ENCODE measurements at places on chromosomes 12 and 14. TPM values are rescaled to one million over a fixed set of nuclear protein-coding genes. Genes with fewer than 3 reads are reported as not detected.

Gene IL23A
- not detected for total RNA-seq

GRCh38 chr14:99327458-99328250, 55.7 kb upstream of the BCL11B start:
- H3K27me3 ChIP-seq, result peaks cover 3% of the 10 kb centered on the region
- no peaks in the 10 kb centered on the region for H3K36me3 ChIP-seq
- no peak for DNase-seq

- DNase-seq, result no peak
- no peaks in the 10 kb centered on the region for H3K36me3 ChIP-seq
- H3K27me3 ChIP-seq, result no peaks in the 10 kb centered on the region
Observed at GRCh38 chr14:38442208-38442607, 186.3 kb upstream of the CLEC14A start.

- H3K27me3 ChIP-seq, result no peaks in the 10 kb centered on the region
- no peaks in the 10 kb centered on the region for H3K4me1 ChIP-seq
- H3K4me3 ChIP-seq, result no peak overlapping the region
- H3K36me3 ChIP-seq, result no peaks in the 10 kb centered on the region
- no peak for DNase-seq
- H3K27ac ChIP-seq, result no peak overlapping the region
Observed at GRCh38 chr12:87231818-87232217, 797.4 kb downstream of the C12orf50 start.

- H3K4me3 ChIP-seq, result no peak overlapping the region
- peaks cover 15% of the 10 kb centered on the region for H3K4me1 ChIP-seq
- H3K36me3 ChIP-seq, result no peaks in the 10 kb centered on the region
- no peaks in the 10 kb centered on the region for H3K27me3 ChIP-seq
Observed at GRCh38 chr12:45298721-45299692, 83.1 kb downstream of the ANO6 start.

Gene DMAC2L
- total RNA-seq, result 7.2 TPM

DNA sequence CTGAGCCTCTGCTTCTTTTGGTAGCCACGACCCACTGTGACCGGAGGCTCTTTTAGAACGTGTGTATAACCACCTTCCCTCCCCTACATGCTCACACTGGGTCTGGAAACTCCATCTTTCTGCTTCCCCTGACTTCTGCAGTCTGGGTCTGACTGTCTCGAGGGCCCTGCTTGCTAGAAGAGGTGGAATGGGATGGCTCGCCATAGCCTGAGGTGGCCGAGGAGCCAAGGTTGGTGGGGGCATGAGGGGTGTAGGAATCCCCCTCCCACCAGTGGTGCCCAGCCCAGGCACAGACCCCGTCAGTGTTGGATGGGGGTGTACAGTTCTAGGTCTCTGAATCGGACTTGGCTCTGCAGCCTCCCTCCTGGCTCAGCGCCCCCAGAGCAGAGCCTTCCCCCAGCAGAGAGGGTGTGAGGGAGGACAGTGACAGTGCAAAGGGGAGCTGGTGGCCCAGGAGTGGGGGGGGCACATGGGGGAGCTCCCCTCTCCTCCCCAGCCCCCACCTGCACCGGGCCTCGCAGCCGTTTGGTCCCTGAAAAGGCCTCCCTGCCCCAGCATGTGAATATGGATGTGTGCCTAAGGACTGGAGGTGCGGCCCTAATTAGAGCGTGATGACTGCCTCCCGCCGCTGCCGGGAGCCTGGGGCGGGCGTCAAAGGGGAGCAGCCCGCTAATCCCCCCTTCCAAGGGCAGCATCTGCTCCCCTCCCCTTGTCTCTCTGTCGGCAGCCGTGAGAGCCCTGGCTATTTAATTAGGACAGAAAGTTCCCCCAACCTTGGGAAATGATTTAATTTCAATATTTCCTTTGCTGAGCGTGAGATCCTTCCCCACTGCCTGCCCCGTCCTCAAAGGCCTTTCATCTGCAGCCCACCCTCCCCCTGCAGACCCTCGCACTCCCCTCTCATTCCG, 196.2 kb upstream of the C14orf180 start:
- H3K4me1 ChIP-seq, result no peaks in the 10 kb centered on the region
- no peaks in the 10 kb centered on the region for H3K36me3 ChIP-seq
- H3K4me3 ChIP-seq, result no peak overlapping the region

Gene C12orf42
- total RNA-seq, result not detected

GRCh38 chr14:32414808-32415255, 85.7 kb downstream of the AKAP6 start:
- no peaks in the 10 kb centered on the region for H3K36me3 ChIP-seq
- no peak overlapping the region for H3K4me3 ChIP-seq
- peaks cover 3% of the 10 kb centered on the region for H3K27me3 ChIP-seq

DNA sequence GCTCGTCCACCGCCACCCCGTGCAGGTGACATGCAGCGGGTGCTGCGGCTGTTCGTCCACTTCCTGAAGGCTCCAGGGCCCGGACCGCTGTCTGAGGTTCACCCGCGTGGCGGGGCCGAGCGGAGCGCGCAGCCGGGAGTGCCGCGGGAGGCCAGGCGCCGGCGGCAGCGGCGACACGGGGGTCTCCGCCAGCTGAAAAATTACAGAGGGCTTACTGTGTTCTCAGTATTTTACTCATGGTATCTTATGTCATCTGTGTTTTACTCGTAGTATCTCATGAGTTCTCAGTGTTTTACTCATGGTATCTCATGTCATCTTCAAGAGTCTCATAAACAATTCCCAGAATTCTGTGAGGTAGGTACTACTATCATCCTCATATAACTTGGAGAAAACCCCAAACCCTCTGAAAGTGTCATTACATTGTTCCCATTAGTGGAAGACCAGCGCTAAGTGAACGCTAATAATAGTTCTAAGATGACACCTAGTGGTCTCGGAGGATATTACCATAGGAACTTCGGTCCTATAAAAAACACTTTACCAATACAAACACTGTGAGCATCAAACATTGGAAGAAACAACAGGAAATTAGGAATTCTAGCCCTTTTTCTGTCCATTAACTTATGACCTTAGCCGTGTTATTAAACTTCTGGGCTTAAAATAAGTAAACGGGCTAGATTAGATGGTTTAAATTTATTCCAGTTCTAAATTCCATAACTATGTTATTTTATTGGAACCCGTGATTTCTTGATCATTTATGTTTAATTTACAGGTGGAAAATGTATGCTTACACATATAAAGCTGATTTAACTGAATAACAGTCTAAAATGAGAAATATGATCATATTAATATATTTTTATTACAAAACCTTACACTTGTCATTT, 32.4 kb downstream of the AK7 start:
- no peaks in the 10 kb centered on the region for H3K27me3 ChIP-seq
- H3K4me1 ChIP-seq, result peaks cover 2% of the 10 kb centered on the region
- peak overlapping the region; percentile 69 for H3K4me3 ChIP-seq
- peak; percentile 80 for DNase-seq

Gene KRT72
- total RNA-seq, result not detected

- DNase-seq, result no peak
- no peaks in the 10 kb centered on the region for H3K4me1 ChIP-seq
Observed at GRCh38 chr12:81378601-81379285, 300.9 kb downstream of the ACSS3 start.

Data from osteoblast (primary cell).